ENCODE measurements at places on chromosomes 12 and 14.

DNA sequence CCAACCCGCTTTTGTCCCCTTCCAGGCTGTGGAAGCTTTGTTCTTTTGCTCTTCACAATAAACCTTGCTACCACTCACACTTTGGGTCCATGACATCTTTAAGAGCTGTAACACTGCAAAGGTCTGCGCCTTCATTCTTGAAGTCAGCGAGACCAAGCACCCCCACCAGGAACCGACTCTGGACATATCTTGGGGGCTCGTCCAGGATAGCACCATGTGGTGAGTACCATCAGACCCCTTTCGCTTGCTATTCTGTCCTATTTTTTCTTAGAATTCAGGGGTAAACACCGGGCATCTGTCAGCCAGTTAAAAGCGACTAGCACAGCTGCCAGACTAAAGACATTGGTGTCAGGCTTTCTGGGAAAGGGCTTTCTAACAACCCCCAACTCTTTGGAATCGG lies 137.6 kb upstream of the PPFIA2 start:
- DNase-seq = no peak

- no peak for DNase-seq
Observed at GRCh38 chr12:58519839-58520238, 400.5 kb downstream of the LRIG3 start.

DNA sequence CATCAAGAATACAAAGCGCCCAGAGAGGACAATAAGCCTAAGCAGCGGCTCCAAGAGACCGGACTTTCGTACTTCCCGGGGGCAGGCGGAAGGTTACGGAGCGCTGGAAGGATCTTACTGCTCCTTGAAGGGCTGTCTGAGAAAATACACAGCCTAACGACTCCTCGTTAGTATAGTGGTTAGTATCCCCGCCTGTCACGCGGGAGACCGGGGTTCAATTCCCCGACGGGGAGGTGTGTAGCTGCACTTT lies 12.1 kb upstream of the TMPO start:
- peak; percentile 79 for DNase-seq

GRCh38 chr14:74824997-74825396 lies 50.9 kb downstream of the PROX2 start:
- DNase-seq = no peak

DNA sequence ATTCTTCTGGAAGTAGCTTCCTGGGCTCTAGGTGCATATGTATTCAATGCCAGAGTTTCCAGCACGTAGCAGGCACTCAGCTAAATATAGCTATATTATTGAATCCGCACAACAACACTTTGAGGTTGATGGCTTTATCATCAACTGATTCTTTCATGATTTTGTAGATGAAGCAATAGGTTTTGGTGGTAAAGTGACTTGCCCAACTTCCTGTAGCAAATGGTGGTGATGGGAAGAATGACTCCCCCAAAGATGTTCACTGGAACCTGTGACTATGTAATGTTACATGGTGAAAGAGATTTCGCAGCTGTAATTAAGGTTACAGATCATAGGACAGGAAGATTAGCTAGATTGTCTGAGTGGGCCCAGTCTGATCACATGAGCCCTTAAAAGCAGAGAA lies 3.2 kb downstream of the TDRD9 start:
- no peak for DNase-seq

DNA sequence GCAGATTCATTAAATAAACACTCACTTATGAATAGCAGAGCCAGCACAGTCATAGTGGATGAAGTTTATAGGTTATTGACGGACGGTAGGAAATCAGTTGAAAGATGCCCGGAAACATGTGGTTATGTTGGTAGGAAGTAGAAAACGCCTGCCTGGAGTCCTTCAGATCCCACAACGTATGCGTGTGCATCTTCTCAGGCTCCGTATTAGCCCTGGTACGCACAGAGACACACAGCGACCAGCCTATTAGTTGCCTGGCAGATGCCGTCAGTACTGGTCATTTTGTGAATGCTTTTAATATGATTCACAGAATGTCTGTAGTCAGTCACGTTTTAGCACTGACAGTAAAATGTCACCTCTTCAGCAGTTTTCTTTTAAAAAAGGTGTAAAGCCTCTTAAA lies 196.4 kb downstream of the RGS6 start:
- DNase-seq = no peak
